Activated CD8-positive, alpha-beta memory T cell treated with anti-CD3 and anti-CD28 coated beads, Interleukin-2, amount 10 ng/mL, durations not matched to agents 7 days and 5 days (primary cell): ENCODE measurements at places on chromosomes 7 and 10. TPM values are rescaled to one million over a fixed set of nuclear protein-coding genes. Genes with fewer than 3 reads are reported as not detected.

DNA sequence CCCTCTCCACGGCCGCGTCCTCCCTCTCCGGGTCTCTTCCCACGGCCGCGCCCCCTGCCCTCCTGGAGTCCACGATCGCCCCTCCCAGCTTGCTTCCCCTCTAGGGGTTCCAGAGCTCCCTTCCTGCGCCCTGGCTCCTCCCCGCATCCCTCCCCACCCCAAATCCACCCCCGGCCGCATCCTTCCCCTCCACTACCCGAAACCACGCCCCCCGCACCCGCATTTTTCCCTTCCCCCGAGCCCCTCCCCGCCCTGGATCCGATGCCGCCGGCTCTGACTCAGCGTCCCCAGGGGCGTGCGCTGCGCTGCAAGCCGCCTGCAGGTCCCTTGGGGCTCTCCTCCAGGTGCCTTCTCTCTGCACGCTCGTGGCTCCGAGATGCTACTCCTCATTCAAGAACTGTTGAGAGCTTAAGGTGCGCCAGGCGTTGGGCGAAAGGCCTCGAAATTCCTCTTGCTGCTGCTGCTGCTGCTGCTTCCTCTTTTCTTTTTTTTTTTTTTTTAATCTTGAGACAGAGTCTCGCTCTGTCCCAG is 372 bp upstream of the TMEM130 start:
- peaks cover 32% of the 10 kb centered on the region for H3K27me3 ChIP-seq
- DNase-seq: peak; percentile 72
- no peaks in the 10 kb centered on the region for H3K36me3 ChIP-seq
- no peaks in the 10 kb centered on the region for H3K4me1 ChIP-seq
- H3K27ac ChIP-seq: no peak overlapping the region

GRCh38 chr10:48705401-48705938 is 20.8 kb downstream of the WDFY4 start:
- DNase-seq: no peak
- peaks cover 9% of the 10 kb centered on the region for H3K27me3 ChIP-seq
- H3K36me3 ChIP-seq: no peaks in the 10 kb centered on the region
- H3K27ac ChIP-seq: no peak overlapping the region
- no peaks in the 10 kb centered on the region for H3K4me1 ChIP-seq

DNA sequence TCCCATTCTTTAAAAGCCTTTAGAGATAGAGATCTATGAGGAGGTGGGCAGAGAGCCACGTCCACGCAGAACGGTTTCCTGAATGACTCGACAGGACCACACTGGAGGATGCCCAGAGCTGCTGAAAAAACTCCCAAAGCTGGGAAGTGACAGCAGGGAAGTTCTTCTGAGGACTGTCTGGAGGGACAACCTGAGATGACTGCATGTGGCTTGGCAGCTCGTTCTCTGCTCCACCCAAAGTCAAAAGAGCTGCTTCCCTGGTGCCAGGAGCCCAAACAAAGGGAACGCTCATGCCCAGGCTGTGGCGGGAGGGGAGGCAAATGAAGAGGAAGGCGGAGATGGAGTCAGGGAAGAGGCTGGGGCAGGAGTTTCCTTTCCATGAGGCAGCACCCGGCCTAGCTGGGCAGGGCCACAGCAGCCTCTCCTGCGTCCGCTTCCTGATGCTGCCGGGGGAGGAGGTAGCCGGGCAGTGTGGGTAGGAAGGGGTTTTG is 95.4 kb downstream of the CCDC3 start:
- DNase-seq: no peak
- H3K27me3 ChIP-seq: no peaks in the 10 kb centered on the region
- H3K36me3 ChIP-seq: no peaks in the 10 kb centered on the region
- no peak overlapping the region for H3K4me3 ChIP-seq

Gene OR9A2
- not detected for total RNA-seq

- H3K27me3 ChIP-seq: no peaks in the 10 kb centered on the region
- no peak overlapping the region for H3K4me3 ChIP-seq
- DNase-seq: no peak
- H3K36me3 ChIP-seq: no peaks in the 10 kb centered on the region
- no peak overlapping the region for H3K27ac ChIP-seq
Observed at GRCh38 chr7:128076796-128077271, 45.6 kb upstream of the LRRC4 start.

DNA sequence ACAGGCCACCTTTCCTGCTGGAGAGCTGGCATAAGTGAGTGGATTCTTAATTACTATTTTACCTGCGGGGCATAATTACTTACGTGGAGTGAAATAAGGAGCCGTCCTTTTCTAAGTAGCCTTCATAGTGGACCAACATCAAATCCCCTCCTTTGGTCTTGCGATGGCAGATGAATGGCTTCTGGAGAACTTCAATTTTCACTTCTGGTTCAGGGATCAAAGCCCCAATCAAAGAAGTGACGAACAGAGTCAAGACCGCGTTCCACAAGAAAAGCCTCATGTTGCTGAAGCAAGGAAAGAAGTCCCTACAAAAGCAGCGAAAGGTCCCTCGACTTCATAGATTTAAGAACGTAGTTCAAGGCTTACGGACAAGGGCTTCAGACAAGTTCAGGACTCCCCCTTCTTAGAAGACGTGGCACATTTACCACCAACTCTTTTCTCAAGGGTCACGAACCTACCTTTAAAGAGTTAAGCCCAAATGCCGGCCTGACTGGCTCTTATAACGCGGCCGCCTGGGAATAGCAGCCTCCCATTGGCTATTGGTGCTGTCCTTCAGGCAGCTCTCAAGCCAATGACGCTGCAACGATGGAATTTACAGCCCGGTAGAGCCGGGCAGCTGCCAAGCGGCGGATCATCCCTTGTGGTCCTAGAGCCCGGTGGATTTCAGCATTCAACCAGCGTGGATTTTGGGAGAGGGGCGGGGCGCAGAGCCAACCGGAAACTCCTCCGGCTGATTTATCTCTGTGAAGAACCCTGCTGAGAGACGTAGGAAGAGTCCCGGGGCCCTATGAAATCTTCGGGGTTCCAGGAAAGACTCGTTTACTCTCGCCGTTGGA is at the start of gene FKBP14:
FKBP14 (minus strand) TSS at position 474 of the 836 bp plus-strand sequence; CDS start at position 280, 194 bp downstream.
- peak within 1 kb of the TSS; percentile 93 for H3K4me3 ChIP-seq
- no peaks in the 10 kb centered on the region for H3K27me3 ChIP-seq
- DNase-seq: peak; percentile 96
- peak within 1 kb of the TSS; percentile 89 for H3K27ac ChIP-seq
- H3K36me3 ChIP-seq: peaks cover 1% of the 10 kb centered on the region

DNA sequence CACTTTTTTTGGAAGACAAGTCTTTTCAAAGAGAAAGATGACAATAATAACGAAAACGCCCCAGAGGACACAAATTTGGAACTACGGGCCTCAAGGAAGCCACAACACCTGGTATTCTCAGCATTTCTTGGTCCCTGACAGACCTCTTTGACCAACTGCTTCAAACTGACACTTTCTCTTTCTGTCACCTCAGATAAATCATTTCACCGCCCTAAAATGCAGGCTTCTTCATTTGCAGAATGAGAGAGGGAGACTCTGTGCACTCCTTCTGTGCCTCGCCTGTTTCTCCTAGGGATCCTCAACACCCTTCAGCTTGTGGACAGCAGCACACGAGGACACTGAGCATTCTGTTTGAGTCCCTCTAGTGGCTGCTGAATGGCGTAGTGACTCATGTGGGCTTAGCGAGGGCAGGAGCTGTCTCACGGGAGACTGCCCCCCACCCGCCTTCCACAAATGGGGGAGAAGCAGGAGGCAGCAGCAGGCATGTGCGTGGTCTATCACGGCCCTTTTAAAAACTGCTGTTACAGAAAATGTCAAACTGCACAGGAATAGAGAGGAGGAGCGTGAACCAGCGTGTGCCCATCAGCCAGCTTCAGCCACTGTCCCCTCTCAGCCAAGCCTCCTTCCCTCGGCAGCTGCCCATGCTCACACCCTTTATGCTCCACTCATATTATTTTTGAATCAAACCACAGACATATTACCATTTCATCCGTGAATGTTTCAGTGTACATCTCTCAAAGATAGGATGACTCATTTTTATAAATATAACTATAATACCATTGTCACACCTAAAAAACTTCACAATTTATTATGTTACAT is 41.4 kb downstream of the GSDME start:
- peaks cover 59% of the 10 kb centered on the region for H3K27me3 ChIP-seq
- no peak overlapping the region for H3K27ac ChIP-seq
- H3K36me3 ChIP-seq: no peaks in the 10 kb centered on the region
- DNase-seq: peak; percentile 47
- peaks cover 16% of the 10 kb centered on the region for H3K4me1 ChIP-seq

- H3K4me1 ChIP-seq: no peaks in the 10 kb centered on the region
- DNase-seq: no peak
- no peak overlapping the region for H3K27ac ChIP-seq
- H3K4me3 ChIP-seq: no peak overlapping the region
Observed at GRCh38 chr7:17677408-17677807, 262.9 kb downstream of the SNX13 start.

Gene C10orf62
- total RNA-seq: not detected

GRCh38 chr7:158917818-158918217 is 61.5 kb downstream of the DYNC2I1 start:
- H3K36me3 ChIP-seq: peaks cover 29% of the 10 kb centered on the region
- no peaks in the 10 kb centered on the region for H3K4me1 ChIP-seq
- H3K27ac ChIP-seq: no peak overlapping the region
- no peak for DNase-seq
- H3K4me3 ChIP-seq: no peak overlapping the region

DNA sequence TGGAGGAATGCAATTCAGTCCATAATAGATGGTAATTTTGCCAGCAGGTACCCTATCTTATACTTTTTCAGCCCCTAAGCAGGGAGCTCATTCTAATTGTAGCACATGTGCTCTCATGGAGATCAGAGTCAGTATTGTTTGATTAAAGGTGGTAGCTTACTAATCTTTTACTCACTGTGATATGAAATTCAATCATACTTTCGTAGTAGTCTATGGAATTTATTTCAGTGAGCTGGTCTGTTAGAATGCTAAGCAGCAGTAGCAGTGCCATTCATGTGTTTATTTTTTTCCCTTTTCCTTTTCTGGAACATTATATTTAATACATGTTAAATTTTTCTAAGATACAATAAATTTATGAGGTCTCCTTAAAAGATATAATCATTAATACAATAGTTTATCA is 109.0 kb downstream of the ST7 start:
- H3K4me3 ChIP-seq: no peak overlapping the region
- H3K27me3 ChIP-seq: no peaks in the 10 kb centered on the region
- no peaks in the 10 kb centered on the region for H3K4me1 ChIP-seq
- no peak for DNase-seq

DNA sequence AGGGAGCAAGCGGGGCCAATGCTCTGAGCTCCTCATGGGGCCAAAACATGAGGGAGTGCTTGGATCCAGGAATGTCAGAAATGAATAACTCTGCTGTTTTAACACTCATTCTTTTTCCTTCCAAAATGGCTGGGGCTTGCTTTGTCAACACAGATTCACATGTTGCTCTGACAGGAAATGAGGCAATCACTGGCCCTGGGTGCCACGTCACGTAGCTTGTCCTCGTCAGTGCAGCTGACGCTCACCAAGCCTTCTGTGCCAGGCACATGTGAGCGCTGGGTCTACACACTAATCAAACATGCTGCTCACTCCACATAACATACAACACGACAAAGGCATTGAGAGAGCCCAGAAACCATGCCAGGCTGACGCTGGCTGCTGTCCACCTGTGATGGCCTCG is 198.9 kb downstream of the WDR37 start:
- DNase-seq: no peak
- H3K27me3 ChIP-seq: peaks cover 53% of the 10 kb centered on the region
- H3K4me1 ChIP-seq: peaks cover 9% of the 10 kb centered on the region
- H3K27ac ChIP-seq: no peak overlapping the region

Gene PNLIPRP2
- total RNA-seq: not detected

GRCh38 chr7:6237730-6238129 is 34.7 kb downstream of the CYTH3 start:
- H3K27ac ChIP-seq: no peak overlapping the region
- H3K36me3 ChIP-seq: no peaks in the 10 kb centered on the region
- peaks cover 10% of the 10 kb centered on the region for H3K27me3 ChIP-seq
- H3K4me3 ChIP-seq: no peak overlapping the region
- DNase-seq: no peak

DNA sequence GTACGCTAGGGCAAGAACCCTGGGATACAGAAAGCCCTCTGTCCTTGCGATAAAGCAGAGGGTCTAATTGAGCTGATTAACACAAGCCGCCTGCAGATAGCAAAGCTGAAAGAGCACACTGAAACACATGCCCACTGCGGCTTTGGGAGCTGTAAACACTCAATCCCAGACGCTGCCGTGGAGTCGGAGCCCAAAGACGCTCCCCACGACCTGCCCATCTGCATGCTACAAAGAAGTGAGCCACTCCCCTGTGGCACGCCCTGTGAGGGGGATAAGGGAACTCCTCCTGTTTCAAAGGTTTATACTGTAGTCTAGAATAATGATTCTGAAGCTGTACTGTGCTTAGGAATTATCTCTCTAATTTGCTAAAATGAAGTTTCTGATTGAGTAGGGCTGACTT is 985.6 kb upstream of the GHITM start:
- no peaks in the 10 kb centered on the region for H3K4me1 ChIP-seq
- H3K36me3 ChIP-seq: no peaks in the 10 kb centered on the region
- H3K27me3 ChIP-seq: no peaks in the 10 kb centered on the region
- H3K4me3 ChIP-seq: no peak overlapping the region
- DNase-seq: no peak
- no peak overlapping the region for H3K27ac ChIP-seq

DNA sequence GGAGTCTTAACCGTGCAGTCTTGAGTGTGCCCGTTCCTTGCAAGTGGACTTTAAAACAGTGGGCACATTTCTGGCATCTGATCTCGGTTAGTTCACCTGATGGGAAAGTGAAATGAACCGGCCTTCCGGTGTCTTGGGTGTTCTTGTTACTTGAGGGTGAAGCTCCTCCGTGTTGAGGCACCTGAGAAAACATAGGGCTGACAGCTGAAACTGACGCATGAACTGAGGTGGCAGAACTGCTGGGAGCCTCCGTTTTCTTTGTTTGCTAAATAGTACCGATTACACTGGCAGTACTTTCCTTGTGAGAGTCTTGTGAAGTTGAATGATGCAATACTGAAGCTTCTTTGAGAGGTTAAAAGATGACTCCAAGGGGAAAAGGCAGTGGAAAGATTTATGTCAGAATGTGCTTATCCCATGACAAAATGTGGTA is 62.8 kb upstream of the SAMD8 start:
- no peaks in the 10 kb centered on the region for H3K36me3 ChIP-seq
- H3K27me3 ChIP-seq: peaks cover 2% of the 10 kb centered on the region
- H3K4me3 ChIP-seq: no peak overlapping the region
- no peak for DNase-seq
- no peak overlapping the region for H3K27ac ChIP-seq

DNA sequence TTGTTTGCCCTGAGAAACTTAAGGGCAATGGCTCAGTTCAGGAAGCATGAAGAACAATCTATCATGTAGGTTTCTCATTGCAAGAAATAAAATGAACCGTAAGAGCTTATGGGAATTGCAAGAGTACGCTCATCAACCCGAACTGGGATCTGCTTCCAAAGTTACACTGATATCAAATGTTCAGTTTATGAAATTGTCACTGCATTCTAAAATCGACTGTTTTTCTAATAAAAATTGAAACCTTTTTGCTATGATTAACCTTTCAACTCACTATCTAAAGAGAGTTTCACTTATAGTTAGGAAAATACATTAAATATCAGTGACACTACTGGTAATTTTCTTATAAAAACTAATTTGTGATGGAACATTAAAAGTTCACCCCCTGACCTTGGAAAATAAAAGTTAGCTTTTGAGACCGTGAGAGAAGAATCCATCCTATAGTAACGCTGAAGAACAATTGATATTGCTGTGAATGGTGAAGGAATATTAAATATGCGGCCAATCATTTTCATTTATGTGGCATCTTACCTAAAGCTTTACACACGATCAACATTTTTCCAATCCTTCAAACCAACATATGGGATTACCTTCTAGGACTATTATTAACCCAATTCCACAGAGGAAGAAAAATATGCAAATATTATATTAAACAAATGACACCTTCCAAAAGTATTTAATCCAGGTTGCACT is 2.2 kb downstream of the MEOX2 start:
- H3K27me3 ChIP-seq: peaks cover 44% of the 10 kb centered on the region
- DNase-seq: no peak
- peaks cover 3% of the 10 kb centered on the region for H3K36me3 ChIP-seq

Gene NANOS1
- total RNA-seq: 0.23 TPM
